ENCODE measurements at places on chromosomes 13 and 19. TPM values are rescaled to one million over a fixed set of nuclear protein-coding genes. Genes with fewer than 3 reads are reported as not detected.
A peak's percentile ranks its signal among the peaks of the same experiment; 100 is the strongest.

Gene PROZ
- total RNA-seq = not detected

Gene NLRP7
- total RNA-seq = not detected

Gene CYP4F3
- total RNA-seq = not detected

Gene ZNF582
- 4.1 TPM for total RNA-seq

Gene CLEC17A
- not detected for total RNA-seq

Gene VAV1
- not detected for total RNA-seq

Gene SPTBN4
- 6.6 TPM for total RNA-seq

Gene ZNF320
- total RNA-seq = 14.6 TPM

Gene HCN2
- 0.26 TPM for total RNA-seq

Gene GFY
- not detected for total RNA-seq

Gene CCDC169
- total RNA-seq = 3.3 TPM

Gene ZNF627
- total RNA-seq = 26.3 TPM

Gene ZNF534
- 0.17 TPM for total RNA-seq

- no peak for DNase-seq
These were observed 3.1 kb downstream of the ZNF69 start for GRCh38 chr19:11890634-11891033.

DNA sequence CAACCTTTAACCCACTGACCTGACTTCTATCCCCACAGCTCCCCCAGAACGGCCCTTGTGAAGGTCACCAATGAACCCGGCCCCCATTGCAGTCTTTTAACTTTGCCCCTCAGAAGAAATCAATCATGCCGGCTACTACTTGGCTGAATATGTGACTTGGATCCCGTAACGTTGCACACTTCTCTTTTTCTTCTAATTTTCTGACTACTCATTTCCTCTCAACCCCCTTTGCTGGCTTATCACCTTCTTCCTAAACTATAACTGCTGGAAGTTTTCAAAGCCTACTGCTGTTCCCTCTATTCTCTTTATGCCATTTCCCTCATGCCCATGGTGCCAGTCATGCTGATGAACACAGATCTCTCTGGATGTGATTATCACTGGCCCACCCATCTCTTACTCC, 367.6 kb downstream of the DNAJC15 start:
- DNase-seq = no peak

GRCh38 chr19:42023121-42023942, 29.3 kb upstream of the ATP1A3 start:
- peak; percentile 9 for DNase-seq

- no peak for DNase-seq
These were observed 5.3 kb upstream of the FFAR1 start for GRCh38 chr19:35342430-35342829.

GRCh38 chr13:95260031-95260525, 41.2 kb downstream of the ABCC4 start:
- no peak for DNase-seq

DNA sequence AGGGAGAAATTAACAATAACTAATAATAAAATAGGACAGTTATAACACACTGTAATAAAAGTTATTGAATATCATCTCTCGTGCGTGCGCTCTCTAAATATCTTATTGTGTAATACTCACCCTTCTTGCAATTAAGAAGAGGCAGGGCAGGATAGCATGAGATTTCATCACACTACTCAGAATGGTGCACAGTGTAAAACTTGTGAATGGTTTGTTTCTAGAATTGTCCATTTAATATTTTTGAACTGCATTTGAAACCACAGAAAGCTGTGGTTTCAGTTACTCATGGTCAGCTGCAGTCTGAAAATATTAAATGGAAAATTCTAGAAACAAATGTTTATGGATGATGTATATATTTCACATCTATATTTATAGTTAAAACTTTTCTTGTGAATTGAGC, 161.1 kb downstream of the DCT start:
- peak; percentile 56 for DNase-seq

GRCh38 chr13:39317291-39317690, 279.0 kb downstream of the NHLRC3 start:
- peak; percentile 61 for DNase-seq

DNA sequence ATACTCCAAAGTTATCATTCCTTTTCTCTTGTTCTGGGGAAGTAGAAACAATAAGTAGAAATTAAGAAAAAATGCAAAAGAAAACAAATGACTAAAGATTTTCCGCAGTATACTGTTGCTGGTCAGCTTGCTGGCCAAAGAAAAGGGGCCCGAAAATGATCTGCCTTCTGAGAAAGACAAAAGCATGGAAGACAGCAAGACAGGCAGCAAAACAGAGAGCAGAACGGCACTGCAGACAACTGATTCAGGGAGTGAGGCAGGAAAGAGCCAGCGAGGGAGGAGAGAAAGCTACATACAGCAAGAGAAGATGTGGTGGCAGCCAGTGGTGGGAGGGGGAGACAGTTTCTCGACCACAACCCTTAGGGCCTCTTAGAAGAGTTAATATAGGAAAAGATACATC, 5.3 kb upstream of the DOCK9 start:
- no peak for DNase-seq

DNA sequence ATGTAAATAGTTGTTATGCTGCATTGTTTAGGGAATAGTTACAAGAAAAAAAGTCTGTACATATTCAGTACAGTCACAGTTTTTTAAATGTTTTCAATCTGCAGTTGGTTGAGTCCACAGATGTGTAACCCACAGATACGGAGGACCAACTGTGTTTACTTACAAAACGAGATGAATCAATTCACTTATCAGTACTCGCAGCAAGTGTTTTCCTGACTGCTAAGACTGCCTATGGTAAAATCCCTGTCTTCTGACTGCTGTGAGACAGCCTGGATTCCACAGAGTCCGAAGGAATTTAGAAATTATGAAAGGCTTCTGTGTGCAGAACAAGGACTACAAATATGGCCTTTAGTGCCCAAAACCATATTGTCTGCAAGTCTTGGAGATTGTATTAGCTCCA, 45.7 kb upstream of the C1QTNF9 start:
- DNase-seq = peak; percentile 69

DNA sequence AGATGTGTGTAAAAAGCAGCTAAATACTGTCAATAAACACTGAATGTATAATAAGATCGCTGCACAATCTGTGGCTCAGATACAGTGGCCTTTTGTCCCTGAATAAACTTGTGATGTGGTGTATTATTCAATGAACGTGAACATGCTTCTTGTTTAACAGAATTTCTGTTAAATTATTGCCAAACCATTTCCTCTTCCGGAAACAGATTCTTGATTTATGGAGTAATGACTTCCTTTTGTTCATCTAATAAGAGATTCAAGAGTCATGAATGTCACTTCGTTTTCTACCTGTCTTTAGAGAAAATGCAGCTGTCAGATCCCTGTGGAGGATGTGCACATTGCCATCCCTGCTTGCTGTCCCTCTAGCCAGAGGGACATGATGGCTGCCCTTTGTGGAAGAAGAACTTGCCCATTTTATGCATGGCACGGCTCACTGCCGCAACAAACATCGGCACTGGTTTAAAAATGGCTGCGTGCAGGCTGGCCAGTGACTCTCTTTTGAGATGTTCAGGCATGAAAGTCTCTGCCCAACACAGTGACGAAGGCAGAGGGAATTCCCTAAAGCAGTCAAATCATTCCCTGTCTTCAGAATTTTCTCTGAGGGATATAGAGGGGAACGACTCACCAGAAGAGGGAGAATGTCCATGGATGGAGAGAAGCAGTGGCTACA, 3.1 kb upstream of the TNFSF13B start:
- no peak for DNase-seq

DNA sequence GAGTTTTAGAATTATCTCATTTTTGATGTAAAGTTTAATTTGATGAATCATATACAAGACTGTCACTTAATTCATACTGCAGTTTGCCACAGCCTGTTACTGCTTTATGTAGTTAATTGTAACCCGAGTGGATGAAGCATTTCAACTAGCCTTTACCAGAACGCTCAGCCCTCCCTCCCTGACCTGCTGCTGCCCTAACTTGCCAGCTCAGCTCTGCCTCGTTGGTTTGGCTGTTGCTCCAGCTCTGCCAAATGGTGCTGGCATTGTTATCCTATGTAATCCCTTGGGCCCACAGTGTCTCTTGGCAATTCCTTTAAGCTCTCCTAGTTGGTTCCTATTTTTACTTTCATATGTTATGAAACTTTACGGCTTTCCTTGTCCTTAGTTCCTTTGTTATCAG, 113.3 kb downstream of the LMO7 start:
- peak; percentile 59 for DNase-seq

- DNase-seq = no peak
These were observed 5.4 kb upstream of the TRIM28 start for GRCh38 chr19:58538257-58539168.

DNA sequence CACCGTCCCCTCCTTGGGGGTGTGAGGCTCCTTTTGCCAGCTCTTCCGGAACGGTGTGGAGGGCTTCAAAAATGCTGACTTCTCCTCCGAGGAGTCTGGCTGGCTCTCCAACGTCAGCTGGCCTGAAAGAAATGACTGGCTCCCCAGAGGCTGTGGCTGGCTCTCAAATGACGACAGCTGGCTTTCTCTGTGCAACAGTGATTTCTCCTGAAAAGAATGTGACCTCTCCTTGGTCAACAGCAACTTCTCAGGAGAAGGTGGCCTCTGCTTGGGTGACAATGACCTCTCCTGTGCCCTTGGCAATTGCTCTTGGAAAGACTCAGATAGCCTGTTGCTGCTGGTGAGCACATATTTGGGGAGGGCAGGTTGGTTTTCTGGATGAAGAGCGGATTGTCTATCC, 29.2 kb downstream of the ONECUT3 start:
- no peak for DNase-seq

- DNase-seq = no peak
These were observed 28.6 kb downstream of the ZNF44 start for GRCh38 chr19:12265921-12266704.

DNA sequence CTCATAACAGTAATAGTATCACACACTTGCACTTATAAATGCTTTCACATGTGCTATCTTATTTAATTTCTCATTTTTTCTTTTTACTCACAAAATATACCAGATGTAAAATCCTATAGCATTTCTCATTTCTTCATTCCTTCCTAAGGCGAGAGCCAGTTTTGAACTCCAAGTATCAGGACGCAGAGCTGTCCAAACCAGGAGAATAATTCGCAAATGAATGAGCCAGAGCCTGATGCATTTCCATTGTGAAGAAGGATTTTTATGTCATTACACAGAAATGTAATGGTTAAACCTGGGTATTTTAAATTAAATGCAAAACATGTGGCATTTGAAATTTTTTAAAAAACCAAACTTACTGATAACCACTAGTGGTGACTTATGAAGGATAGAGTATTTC, 244.3 kb downstream of the RGCC start:
- DNase-seq = no peak

DNA sequence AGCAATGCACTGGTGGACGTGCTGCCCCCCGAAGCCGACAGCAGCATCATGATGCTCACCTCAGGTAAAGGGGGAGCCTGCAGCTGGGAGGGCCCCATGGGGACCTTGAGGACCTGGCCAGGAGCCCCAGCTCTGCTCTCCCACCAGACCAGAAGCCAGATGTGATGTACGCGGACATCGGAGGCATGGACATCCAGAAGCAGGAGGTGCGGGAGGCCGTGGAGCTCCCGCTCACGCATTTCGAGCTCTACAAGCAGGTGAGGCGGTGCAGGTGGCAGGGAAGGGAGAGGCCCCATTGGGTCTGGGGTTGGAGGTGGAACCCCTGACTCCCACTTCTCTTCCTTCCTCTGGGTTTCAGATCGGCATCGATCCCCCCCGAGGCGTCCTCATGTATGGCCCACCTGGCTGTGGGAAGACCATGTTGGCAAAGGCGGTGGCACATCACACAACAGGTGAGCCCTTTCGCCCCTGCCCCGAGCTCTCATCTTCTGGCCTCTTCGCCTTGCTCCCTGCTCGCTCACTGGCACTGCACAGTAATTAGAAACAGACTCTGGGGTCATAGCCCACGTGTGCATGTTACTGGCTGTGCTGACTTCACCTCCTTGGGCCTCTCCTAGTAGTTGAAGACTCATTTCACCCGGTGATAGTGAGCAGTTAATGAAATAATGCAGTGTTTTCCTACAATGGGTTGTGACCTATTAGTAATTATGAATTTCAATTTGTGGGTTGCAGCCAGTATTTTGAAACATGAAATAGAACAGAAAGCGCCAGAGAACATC, 3.6 kb downstream of the PSMC4 start:
- no peak for DNase-seq

DNA sequence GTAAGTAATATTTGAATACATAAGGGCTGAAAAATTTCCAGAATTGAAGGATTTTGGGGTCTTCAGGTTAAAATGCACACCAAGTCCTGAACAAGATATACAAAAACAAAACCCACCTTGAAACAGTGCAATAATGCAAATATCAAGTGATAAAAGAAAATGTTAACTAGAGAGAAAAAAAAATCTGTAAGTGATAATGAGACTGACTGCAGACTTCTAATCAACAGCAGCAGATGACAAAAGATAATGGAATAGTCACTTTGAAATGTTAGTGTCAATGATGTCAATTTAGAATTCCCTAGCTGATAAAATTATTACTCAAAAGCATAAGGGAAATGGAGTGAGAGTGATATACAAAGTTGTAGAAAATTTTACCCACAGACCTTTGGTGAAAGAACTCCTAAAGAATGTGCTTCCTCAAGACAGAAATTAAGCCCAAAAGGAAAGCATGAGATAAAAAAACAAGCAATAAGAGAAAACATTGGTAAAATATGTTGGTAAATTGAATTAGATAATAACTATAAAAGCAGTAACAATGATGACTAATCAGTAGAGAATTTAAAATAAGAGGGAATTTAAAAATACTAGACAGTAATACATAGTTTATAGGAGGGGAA, 12.4 kb upstream of the DGKH start:
- DNase-seq = no peak

DNA sequence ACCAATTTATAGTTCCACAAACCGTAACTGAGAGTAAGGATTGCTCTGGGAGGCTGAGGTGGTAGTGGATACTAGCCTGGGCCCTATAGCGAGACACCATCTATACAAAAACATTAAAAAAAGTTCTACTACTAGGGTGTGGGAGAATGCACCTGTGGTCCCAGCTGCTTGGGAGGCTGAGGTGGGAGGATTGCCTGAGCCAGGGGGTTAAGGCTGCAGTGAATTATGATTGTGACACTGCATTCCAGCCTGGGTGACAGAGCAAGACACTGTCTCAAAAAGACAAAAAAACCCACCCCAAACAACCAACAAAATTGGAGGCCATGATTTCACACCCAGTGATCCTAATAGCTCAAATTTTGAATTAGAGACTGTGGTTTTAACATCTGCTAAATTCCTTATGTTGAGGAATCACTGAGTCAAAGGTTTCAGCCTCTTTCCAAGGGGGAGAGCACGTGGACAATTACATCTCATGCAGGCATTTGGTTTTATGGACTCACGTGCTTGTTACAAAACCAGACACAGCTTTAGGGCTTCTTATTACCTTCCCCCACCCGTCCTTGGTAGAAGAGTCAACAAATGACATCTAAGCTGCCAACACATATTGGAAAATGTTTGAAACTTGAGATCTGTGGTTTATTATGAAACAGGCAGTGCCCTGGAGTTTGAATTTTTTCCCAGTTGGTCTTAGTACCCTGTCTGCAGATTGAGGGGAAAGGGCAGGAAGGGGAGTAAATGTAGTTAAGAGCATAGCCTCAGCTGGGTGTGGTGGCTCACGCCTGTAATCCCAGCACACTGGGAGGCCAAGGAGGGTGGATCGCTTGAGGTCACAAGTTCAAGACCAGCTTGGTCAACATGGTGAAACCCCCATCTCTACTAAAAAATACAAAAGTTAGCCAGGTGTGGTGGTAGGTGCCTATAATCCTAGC, 18.5 kb downstream of the CYP2A6 start:
- DNase-seq = peak; percentile 100

Measured in fibroblast of lung (primary cell).